Endothelial cell (in vitro differentiated cells): ENCODE measurements at places on chromosomes 2 and 18.

GRCh38 chr18:37540424-37541138 lies 25.0 kb downstream of the CELF4 start:
- DNase-seq, result no peak

GRCh38 chr18:2222270-2223185 lies 348.8 kb downstream of the METTL4 start:
- DNase-seq, result no peak

GRCh38 chr2:210686401-210686800 lies 130.0 kb downstream of the CPS1 start:
- no peak for DNase-seq

DNA sequence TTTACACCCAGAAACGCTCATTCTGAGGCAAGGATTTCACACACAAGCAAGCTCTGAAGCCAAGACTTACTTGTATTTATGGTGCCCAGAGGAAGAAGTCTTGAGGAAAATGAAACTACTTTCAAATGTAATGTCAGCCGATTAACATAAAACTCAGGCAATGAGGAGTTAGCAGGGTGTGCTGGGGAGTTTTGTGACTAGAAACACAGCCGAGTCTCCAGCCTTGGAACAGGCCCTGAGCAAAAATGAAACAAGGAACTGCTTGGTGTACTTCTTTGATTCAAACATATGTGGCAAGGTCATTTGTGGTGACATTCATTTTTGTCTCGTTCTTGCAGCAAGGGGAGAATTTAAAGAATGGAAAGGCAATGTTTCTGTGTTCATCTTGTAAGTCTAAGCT lies 4.5 kb downstream of the DYTN start:
- DNase-seq, result no peak

DNA sequence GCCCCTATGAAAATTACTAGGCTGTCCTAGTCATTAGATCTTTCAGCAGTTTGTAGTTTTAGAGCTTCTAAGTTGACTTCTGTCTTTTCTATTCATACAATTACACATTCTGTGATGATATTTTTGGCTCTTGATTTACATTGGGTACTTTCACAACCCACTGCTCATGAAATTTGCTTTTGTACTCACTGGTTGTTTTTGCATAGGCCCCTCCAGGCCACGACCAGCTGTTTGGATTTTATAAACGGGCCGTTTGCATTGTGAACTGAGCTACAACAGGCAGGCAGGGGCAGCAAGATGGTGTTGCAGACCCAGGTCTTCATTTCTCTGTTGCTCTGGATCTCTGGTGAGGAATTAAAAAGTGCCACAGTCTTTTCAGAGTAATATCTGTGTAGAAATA lies 193.8 kb downstream of the RPIA start:
- DNase-seq, result no peak

- DNase-seq, result no peak
Observed at GRCh38 chr18:7492385-7492784, 74.7 kb upstream of the PTPRM start.

DNA sequence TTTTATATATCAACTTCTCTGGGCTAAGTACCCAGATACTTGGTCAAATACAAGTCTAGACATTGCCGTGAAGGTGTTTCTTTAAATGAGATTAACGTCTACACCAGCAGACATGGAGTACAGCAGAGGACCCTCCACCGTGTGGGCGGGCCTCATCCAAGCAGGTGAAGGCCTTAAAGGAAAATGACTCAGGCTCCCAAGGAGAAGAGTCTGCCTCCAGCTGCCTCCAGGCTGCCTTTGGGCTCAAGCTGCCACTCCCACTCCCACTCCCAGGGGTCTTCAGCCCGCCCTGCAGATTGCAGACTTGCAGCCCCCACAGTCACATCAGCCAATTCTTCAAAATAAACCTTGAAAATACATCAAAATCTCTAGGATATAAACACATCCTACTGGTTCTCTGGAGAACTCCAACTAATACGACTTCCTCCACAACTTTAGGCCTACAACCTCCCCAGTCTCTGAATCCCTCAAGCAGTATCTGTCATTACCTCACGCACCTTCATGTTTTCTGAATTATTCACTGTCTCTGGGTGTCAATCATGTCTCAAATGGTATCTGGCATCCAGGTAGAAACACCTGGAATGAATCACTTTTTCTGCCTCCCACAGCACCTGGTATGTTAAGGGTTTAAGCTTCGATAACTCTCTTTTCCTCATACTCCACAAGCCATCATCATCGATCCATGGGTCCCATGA lies 6.9 kb downstream of the ITGB1BP1 start:
- DNase-seq, result no peak

GRCh38 chr2:162821176-162821575 lies 17.4 kb downstream of the KCNH7 start:
- no peak for DNase-seq

DNA sequence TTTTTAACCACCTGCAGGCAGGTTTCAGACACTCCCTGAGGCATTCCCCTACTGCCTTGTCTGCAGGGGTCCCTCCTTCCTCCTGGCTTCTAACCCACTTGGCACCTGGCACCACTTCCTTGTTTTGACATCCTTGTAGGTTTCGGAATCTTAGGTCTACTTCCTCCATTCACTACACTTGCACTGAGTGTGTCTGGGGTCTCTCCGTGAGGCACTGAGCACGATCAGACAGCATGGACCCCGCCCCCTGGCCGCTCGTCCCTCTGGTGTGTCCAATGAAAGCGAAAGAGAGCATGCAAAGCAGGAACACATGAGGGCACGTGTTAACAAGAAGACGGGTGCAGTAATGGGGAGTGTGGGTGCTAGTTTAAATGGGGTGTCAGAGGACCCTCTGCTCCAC lies 63.8 kb downstream of the HAUS1 start:
- DNase-seq, result no peak

GRCh38 chr2:21281791-21282514 lies 158.2 kb downstream of the TDRD15 start:
- no peak for DNase-seq

DNA sequence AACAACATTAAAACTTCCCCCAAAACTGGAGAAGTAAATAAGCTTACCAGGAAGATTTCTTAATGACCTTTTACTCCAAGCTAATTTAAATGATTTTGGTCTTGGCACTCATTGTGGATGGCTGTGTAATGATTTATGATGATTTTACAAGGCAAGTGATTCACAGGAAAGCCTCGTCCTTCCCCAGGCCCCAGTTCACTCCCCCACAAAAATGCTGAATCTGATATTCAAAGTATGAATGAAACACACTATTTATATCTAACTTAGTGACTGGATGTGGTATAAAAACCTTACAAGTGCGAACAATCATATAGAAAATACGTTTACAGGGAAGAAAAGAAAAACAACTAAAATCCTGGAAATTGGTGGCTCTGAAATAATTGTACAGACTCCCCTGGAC lies 49.8 kb downstream of the ZNF516 start:
- no peak for DNase-seq

- DNase-seq, result no peak
Observed at GRCh38 chr2:130389783-130390182, 33.9 kb downstream of the PTPN18 start.

DNA sequence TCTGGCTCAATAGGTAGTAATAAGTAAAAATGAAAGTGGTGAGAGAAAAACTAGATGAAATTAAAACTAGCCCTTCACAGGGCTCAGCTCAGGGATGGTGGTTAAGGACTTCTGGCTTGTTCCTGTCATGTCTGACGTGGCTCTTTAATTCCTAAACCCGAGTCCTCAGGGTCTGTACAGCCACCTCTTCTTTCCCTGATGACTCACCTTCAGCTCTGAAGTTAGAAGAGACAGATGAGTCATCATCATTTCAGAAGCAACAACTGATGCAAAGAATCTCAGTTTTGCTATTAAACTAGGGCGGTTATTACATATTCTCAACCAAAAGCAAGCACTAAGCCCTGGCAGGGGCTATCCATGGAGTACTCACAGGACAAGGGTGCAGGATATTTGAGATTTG lies 24.0 kb upstream of the ITGB6 start:
- no peak for DNase-seq

- no peak for DNase-seq
Observed at GRCh38 chr2:146267093-146267492, 1577.7 kb upstream of the ACVR2A start.

GRCh38 chr2:120400551-120400950 lies 54.6 kb downstream of the INHBB start:
- no peak for DNase-seq

GRCh38 chr2:165406173-165406572 lies 63.3 kb upstream of the CSRNP3 start:
- DNase-seq, result no peak

- no peak for DNase-seq
Observed at GRCh38 chr18:75530118-75530517, 102.6 kb upstream of the SMIM21 start.

DNA sequence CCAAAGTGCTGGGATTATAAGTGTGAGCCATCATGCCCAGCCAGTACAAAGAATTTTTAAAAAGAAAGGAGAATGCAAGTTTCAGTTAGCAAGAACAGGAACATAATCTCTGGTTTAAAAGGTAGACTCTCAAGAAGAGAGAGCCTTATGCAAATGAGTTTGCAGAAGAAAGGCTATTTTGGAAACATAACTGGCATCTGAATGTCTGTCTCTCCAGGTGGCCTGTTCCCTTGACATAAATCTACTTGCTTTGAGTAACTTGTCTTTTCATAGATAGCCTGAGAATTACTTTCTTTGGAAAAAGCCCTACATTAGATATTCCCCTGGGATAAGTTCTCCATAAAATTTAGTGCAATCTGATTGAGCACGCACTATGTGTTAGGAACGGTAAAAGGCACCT lies 109.6 kb downstream of the ICOS start:
- DNase-seq, result no peak

DNA sequence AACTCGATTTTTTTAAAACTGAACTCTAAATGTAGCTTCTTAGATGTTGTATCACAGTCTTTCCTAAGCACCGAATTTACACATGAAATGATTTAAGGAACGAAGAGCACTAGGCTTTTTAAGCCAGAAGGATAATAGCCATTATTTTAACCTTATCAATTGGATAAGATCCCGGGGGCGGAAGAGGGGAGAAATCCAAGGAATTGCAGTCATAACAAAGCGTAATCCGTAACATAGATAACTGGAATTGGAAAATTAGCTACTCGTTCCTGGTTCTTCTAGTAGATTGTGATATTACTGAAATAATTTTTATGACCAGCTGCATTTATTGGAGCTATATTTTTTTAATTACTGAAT lies 988 bp upstream of the KANSL1L start:
- no peak for DNase-seq

- DNase-seq, result peak; percentile 48
Observed at GRCh38 chr18:3447068-3447894, 2.7 kb upstream of the TGIF1 start.

GRCh38 chr2:144515696-144516410 lies 4.1 kb downstream of the ZEB2 start:
- DNase-seq, result peak; percentile 50

GRCh38 chr2:42042631-42043355 lies 5.0 kb upstream of the PKDCC start:
- DNase-seq, result no peak

- no peak for DNase-seq
Observed at GRCh38 chr18:52287151-52287550, 52.8 kb upstream of the DCC start.

GRCh38 chr2:864501-865106 lies 86.0 kb upstream of the SNTG2 start:
- DNase-seq, result no peak

DNA sequence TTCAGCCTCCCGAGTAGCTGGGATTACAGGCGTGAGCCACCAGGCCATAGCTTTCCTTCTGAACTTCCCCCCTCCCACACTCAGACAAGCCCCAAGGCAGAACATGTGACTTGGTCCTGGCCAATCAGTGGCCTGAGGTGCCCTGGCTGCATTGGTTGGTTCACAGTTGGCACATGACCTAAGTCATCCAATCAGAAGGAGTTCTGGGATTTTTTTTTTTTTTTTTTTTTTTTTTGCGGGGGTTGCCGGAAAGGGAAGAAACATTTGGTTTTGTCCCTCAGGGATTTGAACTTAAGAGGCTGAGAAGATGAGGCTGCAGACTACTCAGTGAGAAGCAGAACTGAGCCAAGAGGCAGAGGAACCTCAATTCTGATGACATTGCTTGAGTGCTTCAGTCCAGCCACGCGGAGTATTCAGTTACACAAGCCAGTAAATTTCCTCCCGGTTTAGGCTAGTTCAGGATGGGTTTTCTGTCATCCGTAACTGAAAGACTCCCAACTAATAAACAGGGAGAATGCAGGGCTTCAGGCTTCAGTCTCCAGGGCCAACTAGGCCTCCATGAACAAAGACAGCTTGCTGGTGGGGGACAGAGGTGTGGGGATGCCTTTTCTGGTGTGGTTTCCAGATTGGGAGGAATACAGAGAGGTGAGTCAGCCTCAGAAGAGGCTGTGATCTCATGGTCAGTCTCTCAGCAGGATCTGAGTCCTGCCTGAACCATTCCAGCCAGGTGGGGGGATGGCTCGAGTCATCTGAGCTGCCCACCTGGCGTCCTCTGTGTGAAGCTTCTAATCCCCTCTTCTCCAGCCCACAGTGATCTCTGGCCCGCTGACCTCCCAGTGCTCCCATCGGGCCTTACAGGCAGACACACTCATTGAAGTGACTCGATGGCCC lies 9.2 kb downstream of the PTMA start:
- no peak for DNase-seq

- DNase-seq, result peak; percentile 93
Observed at GRCh38 chr2:72887740-72888437, 681 bp downstream of the SPR start.

- no peak for DNase-seq
Observed at GRCh38 chr2:35790292-35790691, 565.3 kb upstream of the CRIM1 start.

GRCh38 chr2:174574657-174575056 lies 22.9 kb downstream of the WIPF1 start:
- no peak for DNase-seq

- DNase-seq, result no peak
Observed at GRCh38 chr2:96508521-96509113, 3.5 kb upstream of the NEURL3 start.

- no peak for DNase-seq
Observed at GRCh38 chr18:34651586-34652369, 58.3 kb upstream of the DTNA start.

DNA sequence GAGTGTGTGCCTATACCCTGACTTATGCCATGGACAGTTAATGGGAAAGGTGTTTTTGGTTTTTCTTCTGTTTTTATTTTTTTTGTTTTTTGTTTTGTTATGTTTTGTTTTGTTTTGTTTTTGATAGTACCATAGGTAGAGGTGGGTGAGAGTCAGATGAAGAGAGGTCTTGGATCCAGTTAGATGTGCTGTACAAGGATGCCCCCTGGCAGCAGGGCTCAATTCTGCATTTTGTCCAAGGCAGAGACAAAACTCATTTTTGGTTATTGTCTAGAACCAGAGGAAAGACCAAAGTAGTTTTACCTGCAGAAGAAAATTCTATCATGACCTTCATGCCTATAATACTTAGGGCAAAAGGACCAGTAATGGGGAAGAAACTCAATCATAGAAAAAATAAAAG lies 48.5 kb downstream of the SLC5A7 start:
- no peak for DNase-seq

DNA sequence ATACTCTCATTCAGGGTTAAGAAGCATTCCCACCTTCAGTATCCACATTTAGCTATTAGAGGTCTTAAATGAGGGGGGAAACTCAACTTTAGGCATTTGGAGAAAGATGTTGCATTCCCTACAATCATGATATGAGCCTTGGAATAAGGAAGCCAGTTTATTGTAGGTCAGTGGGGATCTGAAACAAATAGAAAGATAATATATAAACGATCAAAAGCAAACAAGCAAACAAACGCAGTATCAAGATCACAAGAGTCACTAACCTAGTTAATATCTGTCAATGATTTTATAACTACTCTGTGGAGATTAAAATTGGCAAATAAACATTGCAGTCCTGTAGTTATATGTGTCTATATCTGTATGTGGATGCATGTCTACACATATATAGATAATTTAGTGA lies 152.4 kb upstream of the LRATD1 start:
- no peak for DNase-seq

- no peak for DNase-seq
Observed at GRCh38 chr18:54924948-54925347, 34.3 kb downstream of the CCDC68 start.
